ENCODE measurements at places on chromosomes 13 and 19. TPM values are rescaled to one million over a fixed set of nuclear protein-coding genes. Genes with fewer than 3 reads are reported as not detected.
A peak's percentile ranks its signal among the peaks of the same experiment; 100 is the strongest.

GRCh38 chr19:52138278-52138982 is 1.3 kb downstream of the ZNF616 start:
- no peak for DNase-seq

DNA sequence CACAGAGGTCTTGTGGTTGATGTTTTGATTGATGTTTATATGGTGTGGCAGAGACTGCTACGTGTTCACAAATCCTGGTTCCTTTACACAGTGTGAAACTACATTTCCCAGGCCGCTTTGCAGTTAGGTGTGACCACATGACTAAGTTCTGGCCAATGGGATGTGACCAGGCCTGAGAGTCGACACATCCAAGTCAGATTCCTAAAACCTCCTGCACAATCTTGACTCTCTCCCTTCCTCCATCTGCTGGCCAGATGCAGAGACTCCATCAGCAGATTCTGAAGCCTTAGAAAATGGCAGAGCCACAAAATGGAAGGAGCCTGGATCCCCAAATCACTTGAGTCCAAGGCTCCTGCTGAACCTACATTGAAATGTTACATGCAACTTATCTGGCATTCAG is 12.6 kb downstream of the CD37 start:
- DNase-seq = no peak

DNA sequence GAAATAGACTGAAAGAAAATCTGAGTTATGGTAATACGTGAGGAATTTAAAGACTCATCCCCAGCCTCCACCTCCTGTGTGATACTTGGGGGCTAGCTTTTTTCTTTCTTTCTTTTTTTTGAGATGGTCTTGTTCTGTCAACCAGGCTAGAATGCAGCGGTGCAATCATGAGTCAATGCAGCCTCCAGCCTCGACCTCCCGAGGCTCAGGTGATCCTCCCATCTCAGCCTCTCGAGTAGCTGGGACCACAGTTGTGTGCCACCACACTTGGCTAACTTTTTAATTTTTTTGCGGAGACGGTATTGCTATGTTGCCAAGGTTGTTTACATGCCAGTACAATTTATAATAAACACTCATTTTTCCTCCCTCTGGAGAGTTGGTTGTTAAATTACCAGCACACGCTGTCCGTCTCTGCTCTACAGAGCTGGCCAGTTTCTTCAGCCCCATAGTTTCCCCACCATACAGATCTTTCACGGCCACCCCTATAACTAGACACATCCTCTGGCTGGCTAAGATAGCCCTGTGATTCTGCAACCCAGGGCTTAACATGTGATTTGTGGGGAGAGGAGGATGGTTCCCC is 4.8 kb downstream of the TNFSF9 start:
- DNase-seq = no peak

DNA sequence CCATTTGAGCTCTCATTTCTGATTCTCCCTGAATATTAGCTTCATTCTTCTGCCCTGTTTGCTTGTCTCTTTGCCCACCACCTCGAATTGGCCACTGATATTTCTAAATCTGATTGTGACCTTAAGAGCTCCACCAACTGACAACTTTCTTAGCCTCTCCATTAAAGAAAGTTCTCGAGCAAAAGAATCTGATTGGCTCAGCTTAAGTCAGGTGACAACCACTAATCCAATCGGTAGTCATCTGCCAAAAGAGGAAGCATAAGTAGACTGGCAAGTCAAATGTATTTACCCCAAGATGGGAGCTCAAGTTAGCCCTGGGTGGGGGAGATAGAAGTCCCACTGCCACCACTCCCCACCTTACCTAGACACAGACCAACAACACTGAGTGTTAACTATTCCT is 41.5 kb downstream of the NOTCH3 start:
- DNase-seq = no peak

DNA sequence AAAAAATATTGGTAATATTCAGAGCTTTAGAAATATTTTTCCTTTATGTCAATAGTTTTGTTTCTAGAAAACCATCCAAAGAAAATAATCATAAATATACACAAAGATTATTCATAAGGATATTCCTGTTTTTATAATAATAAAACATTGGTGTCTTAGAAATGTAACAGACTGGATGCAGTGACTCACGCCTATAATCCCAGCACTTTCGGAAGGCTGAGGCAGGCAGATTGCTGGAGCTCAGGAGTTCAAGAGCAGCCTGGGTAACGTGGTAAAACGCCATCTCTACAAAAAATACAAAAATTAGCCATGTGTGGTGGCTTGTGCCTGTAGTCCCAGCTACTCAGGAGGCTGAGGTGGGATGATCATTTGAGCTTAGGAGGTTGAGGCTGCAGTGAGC is 106.8 kb downstream of the DHRS12 start:
- no peak for DNase-seq

DNA sequence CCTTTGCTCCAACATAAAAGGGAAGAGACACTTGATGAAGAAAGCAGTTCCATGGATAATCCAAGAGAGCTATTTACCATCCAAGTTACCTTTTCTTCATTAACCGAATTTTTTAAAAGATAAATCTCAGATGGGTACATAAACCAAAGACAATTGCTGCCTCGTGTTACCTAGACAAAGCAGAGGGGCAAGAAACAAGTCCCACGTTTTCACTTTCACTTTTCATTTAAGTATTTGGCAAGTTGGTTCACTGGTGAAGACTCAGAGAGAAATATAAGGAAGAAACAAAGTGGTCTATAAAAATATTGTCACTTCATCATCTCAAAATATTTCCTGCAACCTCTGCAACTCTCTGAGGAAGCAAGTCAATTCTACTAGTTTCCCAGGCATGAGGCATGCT is 446.1 kb downstream of the FGF14 start:
- no peak for DNase-seq

DNA sequence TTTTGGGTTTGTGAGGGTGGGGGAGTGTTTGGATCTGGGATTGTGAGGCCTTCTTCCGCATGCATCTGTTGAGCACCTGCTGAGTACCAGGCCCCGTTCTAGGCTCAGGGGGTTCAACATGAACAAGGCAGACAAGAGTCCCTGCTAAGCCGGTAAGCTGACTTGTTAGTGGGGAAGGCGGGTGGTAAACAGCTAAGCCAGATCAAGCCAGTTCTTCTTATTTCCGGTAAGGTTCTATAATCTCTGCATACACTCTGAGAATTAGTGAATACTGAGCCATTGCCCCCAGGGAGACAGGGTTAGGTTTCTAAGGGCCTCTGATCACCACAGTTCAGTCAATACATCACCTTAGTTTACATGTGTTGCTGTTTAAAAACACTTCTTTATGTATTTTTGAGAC is 9.9 kb upstream of the EHD2 start:
- peak; percentile 1 for DNase-seq

GRCh38 chr19:35458731-35459391 is 10.8 kb downstream of the FFAR2 start:
- no peak for DNase-seq

DNA sequence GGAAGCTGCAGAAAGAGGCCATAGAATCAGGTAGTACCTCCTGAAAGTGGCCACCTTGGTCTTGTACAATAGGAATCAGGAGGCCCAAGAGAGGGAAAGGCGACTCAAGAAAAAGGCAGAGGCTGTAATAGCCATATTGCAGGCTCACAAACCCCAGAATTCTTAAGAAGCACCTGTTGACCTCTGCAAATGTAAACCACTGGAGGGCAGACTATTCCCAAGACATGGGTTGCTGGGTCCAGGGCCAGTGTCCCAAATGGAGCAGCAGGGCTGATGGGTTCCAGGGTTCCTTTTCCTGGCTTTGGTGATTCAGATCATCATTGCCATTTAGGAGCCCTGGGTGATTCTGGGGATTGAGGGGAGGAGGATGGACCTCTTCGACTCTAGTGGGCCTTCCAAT is 167.6 kb downstream of the B3GLCT start:
- DNase-seq = no peak

DNA sequence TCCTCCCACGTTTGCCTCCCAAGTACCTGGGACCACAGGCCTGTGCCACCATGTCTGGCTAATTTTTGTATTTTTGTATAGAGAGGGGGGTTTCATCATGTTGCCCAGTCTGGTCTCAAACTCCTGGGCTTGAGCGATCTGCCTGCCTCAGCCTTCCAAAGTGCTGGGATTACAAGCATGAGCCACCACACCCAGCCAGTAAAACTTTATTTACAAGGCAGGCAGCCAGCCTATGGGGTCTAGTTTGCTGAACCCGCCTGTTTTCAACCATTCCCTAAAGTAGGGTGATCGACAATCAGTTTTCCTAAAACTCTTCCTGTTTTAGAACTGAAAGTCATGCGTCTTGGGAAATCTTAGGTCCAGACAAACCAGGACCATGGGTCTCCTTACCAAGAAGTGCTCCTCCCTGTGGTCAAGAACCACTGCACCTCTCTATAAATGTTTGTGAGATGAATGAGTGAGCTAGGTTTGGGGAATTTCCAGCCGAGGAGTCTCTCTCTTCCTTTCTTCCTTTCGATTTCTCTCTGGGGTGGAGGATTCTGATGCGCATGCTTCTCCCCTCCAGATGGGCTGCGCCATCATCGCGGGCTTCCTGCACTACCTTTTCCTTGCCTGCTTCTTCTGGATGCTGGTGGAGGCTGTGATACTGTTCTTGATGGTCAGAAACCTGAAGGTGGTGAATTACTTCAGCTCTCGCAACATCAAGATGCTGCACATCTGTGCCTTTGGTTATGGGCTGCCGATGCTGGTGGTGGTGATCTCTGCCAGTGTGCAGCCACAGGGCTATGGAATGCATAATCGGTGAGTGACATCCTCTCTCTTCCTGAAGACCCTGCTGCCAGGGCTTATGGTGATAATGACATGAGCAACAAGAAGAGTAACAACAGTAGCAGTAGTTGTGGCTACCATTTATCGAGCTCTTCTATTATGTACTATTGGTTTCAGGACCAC is 38.7 kb downstream of the ADGRE1 start:
- DNase-seq = no peak

DNA sequence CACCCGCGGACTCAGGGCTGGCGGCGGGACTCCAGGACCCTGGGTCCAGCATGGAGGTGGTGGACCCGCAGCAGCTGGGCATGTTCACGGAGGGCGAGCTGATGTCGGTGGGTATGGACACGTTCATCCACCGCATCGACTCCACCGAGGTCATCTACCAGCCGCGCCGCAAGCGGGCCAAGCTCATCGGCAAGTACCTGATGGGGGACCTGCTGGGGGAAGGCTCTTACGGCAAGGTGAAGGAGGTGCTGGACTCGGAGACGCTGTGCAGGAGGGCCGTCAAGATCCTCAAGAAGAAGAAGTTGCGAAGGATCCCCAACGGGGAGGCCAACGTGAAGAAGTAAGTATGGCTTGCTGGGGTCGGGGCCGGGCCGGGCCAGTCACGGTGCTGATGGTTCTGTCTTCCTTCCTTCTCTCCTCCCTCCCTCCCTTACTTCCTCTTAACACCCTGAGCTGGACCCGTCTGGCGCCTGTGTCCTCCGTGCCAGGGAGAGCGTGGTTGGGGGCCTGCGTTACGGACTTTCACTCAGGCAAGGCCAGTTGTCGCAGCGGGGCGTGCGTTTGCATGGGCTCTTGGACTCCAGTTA is 1.4 kb downstream of the STK11 start:
- no peak for DNase-seq

GRCh38 chr19:54178581-54179261 is 5.8 kb upstream of the TMC4 start:
- no peak for DNase-seq

The PBX4 gene
- 1.2 TPM for polyA plus RNA-seq

The FOXA3 gene
- polyA plus RNA-seq = not detected

The MRPL54 gene
- polyA plus RNA-seq = 16.5 TPM

The ANO8 gene
- polyA plus RNA-seq = 10.0 TPM
